ENCODE measurements at places on chromosomes 13 and 19.

DNA sequence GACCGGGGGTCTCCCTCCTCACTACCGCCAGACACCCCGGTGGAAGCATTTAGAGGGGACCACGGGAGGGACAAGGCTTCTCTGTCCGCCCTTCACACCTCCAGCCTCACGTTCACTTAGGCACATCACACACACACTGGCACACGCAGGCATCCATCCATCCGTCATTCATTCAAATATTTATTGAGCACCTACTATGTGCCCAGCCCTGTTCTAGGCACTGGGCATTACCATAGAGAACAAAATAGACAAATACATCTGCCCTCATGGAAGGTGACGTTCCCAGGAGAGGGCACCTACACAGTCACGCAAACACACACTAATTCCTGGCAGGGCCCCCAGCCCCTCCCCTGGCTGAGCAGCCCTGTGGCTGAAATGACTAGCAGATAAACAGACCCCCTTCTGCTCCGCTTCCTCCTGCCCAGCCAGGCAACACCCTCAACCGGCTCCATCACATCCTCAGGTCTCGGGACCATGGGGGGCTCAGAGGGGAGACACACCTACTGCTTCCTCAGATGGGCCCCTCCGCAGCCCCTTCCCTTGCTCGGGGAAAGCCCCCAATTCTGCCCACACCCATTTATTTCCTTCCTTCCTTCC is 3.7 kb upstream of the NOP53 start:
- DNase-seq: no peak

GRCh38 chr13:110070511-110071120 is 236.3 kb downstream of the COL4A1 start:
- DNase-seq: no peak

DNA sequence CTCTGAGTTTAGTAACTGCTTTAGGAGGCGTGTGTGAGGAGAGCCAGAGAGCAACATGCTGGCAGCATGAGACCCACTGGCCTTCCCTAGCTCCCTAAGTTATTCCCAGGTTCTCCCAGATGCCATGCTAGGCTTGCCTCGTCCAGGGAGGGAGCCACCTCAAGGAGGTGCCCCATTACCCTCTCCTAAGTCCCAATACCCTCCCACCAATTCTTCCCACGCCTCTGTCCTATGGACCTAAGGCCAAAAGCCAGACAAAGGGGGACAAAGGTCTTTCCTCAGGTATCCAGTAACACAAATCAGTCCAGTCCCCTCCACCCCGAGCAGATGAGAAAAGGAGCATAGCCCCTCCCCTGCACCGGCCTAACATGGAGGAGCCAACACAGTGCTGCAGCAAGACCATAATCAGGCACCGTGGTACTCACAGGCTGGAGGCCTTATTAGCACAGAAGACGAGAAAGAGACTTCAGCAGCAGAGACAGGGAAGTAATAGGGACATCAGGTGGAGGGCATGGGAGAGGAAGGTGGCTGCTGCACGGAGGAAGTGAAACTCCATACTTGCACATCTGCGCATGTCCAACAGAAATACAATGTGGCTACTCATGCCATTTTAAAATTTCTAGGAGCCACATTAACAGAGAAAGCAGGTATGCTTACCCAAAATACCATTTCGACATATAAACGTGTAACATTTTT is 46.3 kb downstream of the BRD4 start:
- no peak for DNase-seq

- DNase-seq: no peak
Observed at GRCh38 chr19:39308531-39309304, 11.9 kb downstream of the LRFN1 start.

GRCh38 chr19:15297416-15298224 is 34.7 kb downstream of the BRD4 start:
- no peak for DNase-seq

- DNase-seq: no peak
Observed at GRCh38 chr13:50075619-50076097, 60.4 kb downstream of the KCNRG start.

Measured in NCI-H2081 treated with DMSO at 0.1 percent for 48 hours (cell line).